ENCODE measurements at places on chromosomes 2 and 18.

- DNase-seq: no peak
These were observed 8.8 kb upstream of the GPR148 start for GRCh38 chr2:130720036-130720435.

DNA sequence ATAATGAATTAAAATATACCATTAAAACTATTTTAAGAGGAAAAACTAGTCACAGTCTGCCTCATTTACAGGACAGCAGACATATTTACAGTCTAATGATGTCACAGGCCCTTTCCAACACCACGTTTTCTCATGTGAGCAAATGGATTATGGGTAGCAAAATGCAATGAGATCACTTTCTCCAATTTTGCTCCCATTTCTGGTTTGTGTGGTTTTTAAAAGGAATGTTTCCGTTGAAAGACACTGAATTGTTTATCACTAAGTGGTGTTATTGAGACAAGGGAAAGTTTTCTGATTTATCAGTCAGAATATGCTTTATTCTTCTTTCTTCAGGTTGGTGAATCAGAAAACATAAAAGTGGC lies 11.4 kb upstream of the NR4A2 start:
- no peak for DNase-seq

GRCh38 chr18:28013066-28013465 lies 163.9 kb downstream of the CDH2 start:
- no peak for DNase-seq

DNA sequence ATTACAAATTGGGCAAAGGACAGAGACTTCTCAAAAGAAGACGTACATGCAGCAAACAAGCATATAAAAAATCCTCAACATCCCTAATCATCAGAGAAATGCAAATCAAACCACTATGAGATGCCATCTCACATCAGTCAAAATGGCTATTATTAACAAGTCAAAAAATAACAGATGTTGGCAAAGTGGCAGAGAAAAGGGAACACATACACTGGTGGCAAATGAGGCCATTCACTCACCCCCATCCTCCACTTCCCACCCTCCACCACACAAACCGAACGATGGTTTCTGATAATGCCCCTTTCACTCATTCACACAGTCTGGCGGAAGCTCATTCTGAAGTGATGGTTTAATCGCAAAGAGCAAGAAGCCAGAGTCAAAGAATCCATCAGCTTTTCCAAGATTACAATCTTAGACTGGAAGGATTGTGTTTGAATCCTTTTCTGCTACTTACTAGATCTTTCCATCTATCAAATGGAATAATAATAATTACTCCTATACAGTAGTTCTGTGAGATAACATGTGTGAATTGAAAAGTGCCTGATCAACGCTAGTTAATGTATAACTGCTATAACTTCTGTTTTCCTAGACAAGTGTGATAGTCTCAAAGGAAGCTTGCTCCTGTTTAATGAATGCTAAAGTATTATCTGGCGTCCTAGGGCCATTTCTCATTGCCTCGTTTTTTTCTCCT lies 16.9 kb upstream of the CD28 start:
- no peak for DNase-seq

- DNase-seq: no peak
These were observed 64.5 kb downstream of the CACNB4 start for GRCh38 chr2:152034257-152034801.

DNA sequence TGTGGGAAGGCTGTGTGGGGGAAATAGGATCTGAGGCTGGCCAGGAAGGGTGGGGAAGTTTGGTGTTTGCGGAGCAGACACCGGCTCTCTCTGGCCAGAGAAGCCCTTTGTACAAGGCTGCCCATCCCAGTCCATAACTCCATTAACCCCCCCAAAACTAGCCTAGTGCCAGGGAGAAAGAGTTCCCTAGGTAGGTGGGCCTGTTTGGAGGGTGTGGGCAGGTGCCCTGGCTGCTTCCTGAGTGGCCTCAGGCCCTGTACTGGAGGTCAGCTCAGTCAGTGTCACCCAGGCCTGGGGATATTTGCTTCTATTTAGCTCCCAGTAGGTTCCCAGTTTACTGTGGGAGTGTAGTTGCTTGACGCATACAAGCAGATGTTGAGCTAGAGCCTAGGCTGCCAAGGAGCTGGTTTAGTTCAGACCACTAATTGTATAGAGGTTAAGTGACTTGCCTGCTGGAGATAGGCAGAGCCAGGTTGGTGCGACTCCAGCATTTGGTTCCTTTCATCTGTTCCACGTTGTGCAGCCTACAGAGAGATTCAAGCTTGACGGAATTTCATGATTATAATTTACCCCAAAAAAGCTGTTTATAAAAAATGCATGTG lies 2.9 kb upstream of the GREB1 start:
- DNase-seq: no peak

DNA sequence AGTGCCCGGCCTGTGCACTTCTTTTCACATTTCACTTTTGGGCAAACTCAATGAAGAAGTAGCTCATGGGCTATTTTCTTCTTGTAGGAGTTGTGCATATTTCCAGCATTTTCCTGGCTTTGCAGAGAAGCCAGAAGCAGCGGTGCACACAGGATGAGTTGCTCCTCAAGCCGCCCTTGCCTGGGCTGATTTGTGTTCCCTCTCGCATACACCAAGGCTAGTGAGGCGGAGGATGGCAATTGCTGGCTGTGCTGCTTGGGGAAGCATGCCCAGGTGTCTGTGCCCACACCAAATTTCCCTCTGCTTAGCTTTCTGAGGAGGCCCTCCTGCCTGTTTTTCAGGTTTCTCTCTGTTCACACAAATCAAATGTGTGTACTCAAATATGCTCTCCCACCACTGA lies 85.4 kb upstream of the TMEM200C start:
- DNase-seq: no peak

DNA sequence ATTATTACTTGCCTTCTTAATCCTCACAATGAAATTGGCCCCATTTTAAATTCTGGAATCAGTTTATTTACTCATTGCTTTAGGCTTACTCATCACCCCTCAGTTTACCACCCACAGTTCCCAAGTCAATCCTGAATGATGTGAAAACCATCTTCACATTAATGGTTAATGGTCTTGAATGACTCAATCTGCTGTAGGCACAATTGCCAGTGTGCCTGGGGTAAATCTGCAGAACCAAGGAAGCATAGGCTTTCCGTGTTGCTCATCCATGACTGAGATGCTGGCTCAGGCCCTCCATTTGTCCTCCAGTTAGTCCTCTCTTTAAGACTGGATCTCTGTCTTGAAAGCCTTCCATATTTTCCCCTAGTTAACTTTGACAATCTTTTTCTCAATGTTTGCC lies 164.5 kb downstream of the PMAIP1 start:
- no peak for DNase-seq

DNA sequence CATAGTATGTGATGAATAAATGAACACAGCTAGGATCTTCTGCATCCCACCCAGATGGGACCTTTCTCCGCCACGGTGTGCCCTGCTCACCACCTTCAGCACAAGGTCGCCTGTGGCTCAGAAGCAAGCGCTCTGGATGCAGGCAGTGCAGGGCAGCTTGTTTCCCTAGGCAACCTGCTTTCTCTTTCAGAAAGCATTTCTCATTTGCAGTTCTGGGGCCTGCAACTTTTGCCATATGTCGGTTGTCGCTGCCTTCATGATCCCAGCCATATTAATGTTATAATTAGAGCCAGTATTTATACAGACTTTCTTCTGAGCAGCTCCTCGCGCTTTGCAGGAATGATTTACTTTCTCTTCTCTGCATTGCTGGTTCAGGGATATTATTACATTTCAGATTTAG lies 692.8 kb downstream of the RNF144A start:
- DNase-seq: no peak

DNA sequence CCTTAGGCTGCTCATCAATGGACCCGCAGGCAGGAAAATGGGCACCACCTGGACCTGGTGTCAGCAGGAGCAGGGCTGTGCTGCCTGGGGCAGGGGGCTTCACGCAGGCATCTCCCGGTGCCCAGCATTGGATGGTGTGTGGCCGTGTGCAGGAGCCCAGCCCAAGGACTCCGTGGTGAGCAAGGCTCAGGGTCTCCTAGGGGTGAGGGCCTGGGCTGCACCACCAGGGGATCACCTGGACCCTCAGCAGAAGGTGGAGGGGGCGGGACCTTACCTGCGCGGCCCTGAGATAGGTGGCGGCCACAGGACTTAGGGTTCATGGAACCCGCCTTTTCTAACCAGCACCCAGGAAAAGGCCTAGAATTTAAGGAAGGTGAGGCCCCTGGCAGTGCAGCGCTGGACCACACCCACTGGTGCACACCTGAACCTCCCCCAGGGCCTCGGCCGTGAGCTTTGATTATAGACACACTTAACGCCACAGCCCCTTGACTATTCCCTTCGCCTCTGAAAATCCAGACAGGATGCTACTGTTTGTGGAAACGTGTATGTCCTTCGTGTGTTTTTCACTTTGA lies 89.0 kb downstream of the TMEM18 start:
- DNase-seq: no peak

DNA sequence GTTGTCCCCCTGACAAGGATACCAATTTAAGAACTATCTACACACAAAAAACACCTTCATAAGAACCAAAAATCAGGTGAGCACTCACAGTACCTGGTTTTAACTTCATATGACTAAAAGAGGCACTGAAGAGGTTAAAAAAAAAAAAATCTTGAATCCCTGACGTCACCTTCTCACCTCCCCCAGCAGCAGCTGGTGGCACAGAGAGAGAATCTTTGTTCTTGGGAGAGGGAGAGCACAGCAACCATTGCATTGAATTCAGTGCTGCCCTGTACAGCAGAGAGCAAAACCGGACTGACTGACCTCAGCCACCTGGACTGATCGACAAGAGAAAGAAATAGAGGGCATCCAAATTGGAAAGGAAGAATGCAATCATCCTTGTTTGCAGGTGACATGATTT lies 566.0 kb downstream of the TMX3 start:
- DNase-seq: no peak

DNA sequence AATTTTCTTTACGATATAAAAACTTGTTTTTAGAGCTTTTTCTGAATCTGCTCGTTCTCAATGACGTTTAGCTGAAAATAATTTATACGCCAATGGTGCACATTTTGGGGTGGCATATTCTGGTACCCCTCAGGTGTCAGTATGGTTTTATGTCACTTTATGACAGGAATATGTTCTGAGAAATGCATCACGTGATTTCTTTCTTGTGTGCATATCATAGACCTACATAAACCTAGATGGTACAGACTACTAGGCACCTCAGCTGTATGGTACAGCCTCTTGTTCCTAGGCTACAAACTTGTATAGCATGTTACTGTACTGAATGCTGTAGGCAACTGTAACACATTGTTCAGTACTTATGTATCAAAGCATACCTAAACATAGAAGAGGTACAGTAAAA lies 68.2 kb downstream of the TMEM17 start:
- DNase-seq: no peak

Data from stimulated activated CD8-positive, alpha-beta memory T cell treated with anti-CD3 and anti-CD28 coated beads, Interleukin-4, amount 100 ng/mL, for 4 hours (primary cell).